ENCODE measurements at places on chromosomes 6 and 20. TPM values are rescaled to one million over a fixed set of nuclear protein-coding genes. Genes with fewer than 3 reads are reported as not detected.

GRCh38 chr6:23566418-23566817 lies 559.6 kb upstream of the NRSN1 start:
- DNase-seq, result no peak

TEAD3 gene
- total RNA-seq, result 19.2 TPM

DNA sequence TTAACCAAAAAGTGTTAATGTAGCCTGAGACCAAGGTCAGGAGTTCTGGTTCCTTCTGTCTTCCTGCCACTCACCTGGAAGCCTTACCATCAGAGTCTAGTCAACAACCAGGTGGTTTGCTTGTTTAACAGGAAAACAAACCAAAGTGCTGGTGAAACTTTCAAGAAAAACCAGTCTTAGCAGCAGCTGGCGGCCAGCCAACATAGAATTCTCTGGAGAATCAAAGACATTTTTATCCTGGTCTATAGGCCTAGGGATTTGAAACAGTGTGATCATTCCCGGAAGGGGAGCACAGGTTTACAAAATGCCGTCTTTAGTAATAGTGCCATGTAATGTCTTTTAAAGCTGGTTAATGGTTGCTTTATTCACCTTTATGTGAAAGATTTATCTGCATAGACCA lies 146.6 kb upstream of the AKIRIN2 start:
- no peak for DNase-seq

GRCh38 chr6:39309942-39310531 lies 4.2 kb downstream of the KCNK17 start:
- peak; percentile 83 for DNase-seq

GRCh38 chr6:131532580-131533039 lies 40.4 kb upstream of the ARG1 start:
- DNase-seq, result no peak

- no peak for DNase-seq
These were observed 201.1 kb downstream of the SAMD5 start for GRCh38 chr6:147709396-147710272.

DNA sequence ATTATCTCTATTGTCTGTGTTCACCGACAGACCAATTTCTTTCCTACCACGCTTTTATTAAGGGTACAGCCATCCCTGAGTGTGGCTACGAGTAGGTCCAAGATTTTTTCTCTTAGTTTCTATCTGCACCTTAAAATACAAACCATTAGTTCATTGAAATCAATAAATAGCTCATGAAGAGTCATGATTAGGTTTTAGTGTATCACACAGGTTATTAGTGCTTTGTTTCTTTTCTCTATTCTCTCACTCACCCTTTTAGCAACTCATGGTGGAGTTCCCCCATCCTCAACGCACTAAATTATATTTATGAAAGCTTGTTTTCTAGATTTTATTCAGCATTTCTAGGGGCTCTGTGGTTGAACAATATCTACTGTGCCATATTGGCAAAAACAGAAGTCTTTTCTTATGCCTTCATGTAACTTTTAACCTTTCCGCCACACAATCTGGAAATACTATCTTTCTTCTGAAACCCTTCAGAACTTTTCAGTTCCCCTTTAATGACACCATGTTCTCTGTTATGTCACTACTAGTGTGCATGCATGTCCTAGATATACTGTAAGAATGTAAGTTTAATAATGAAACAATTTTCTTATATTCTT lies 128.2 kb upstream of the LAMA2 start:
- DNase-seq, result no peak

DNA sequence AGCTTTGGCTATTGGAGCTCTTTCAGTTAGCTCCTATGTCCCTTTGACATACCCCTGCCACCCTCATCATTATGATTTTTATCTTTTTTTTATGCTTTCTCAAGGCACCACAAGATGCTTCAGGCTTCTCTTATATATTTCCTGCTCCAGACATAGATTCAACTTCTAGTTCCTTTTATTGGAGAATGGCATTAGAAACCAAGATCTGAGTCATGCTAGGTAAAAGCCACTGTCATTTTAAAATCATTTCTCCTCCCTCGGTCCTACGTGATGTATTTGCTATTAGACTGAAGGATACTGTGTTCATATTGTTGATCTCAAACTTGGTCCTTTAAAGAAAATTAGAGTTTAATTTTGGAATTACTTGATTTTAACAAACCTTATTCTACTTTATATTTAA lies 8.3 kb downstream of the TENT5A start:
- no peak for DNase-seq

- DNase-seq, result no peak
These were observed 61.0 kb downstream of the VGLL2 start for GRCh38 chr6:117326396-117326795.

VIP gene
- total RNA-seq, result not detected

TRIM10 gene
- total RNA-seq, result not detected

BPI gene
- not detected for total RNA-seq

DNA sequence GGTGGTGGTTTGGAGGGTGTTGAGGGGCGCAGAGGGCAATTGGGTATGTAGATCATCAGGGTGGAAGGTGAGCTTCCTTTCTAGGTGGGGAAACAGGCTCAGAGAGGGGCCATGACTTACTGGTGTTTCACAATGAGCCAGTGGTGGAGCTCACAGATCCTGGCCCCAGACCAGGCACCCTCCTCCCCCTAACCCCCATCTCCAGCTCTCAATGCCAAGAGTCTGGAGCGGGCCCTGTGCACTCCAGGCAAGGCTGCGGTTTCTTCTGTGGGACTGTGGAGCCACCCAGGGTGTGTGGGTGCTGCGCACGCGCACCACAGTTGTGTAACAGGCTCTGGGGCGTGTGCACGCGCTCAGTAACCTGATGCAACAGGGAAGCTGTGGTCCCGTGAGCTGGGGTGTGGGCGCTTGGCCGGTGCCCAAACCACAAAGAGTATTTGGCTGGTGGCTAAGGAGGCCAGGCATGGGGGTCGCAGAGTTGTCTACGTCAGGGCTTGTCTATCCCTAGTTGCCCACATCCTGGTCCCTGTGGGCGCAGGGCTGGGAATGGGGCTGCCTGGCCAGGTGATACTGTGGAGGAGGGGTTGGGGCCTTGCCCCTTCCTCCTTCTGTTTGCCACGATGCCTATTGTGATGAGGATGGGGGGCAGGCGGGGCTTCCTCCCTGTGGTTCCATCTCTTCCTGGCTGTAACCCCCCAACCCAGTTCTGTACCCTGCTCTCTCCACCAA lies 37.5 kb upstream of the MRPS18A start:
- no peak for DNase-seq

DNA sequence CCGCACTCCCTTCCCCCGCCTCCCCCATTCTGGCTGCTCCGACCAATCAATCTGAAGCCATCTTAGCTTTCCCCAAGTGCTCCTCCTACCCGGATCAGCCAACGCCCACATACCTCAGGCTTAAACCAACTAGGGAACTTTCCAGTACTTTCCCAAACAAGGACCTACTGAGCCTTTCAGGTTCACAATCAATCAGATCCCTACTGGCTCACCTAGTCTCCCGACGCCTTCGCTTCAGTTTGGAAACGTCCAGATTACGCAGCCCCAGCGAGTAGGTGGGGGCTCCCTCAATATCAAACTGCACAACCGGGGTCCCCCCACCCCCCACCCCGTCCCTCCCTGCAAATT lies 432 bp downstream of the HSPA1L start:
- DNase-seq, result peak; percentile 69

DNA sequence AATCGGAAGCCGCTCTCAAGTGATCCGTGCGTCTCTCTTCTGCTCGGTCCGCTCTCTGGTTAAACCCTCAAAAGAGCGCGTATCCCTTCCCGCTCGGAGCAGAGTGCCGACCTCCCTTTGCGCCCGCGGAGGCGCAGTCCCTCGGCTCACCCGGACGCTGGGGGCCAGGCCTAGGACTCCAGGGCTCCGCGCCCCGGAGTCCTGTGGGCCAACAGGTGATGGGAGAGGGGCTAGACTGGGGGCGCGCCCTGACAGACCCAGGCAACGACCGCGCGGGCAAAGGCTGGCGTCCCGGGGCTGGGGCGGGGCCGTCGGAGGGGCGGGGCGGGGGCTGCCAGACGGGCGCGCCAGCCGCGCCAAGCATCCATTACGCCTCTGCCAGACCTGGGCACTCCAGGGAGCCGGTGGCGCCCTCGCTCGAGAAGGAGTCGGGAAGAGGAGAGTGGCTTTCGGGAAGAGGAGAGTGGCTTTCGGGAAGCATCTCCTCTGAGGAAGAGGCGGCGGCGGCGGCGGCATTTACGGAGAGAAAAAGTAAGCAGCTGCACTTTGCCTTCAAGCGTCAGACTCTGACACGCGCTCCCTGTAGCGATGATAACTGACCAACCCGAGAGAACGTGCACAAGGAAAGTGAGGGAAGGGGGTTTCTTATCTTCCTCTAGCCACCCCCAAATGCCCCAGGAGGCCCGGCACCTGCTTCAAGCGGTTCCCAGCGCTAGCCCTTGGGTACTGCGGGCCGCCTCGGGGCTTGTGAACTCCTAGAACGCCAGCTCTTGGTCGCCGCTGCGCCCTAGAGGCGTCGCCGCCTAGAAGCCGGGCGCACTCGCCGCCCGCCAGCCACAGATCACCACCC lies 2.6 kb downstream of the EPHA7 start:
- peak; percentile 48 for DNase-seq

- DNase-seq, result no peak
These were observed 507.5 kb upstream of the MAP3K7 start for GRCh38 chr6:91094341-91094740.

PCMTD2 gene
- 65.4 TPM for total RNA-seq

GHRH gene
- not detected for total RNA-seq

DNA sequence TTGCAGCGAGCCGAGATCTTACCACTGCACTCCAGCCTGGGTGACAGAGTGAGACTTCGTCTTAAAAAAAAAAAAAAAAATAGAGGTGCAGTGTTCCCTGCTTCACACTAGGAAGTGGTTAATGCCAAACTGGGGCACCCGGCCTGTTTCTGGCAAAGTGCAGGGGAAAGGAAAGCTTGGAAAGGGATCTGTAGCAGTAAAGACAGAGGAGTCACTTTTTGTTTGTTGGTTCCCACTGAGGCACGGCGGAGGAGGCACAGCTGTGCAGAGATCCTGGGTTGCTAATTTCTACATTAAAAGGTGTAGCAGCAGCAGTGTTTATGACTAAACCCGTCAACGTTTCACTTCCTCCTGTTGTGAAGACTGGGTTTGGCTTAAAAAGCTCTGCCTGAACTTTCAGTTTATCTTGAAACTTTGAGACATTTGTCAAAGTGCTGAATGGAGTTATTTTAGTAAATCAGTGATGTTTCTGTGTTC lies 125.6 kb downstream of the CARMIL1 start:
- DNase-seq, result no peak

SNPH gene
- total RNA-seq, result 3.3 TPM

GRCh38 chr20:48784273-48784641 lies 43.5 kb downstream of the PREX1 start:
- DNase-seq, result no peak
